Stimulated activated CD8-positive, alpha-beta memory T cell treated with anti-CD3 and anti-CD28 coated beads, Interleukin-7, amount 100 ng/mL, for 1 hour (primary cell): ENCODE measurements at places on chromosomes 13 and 19.

- DNase-seq = no peak
Measured at GRCh38 chr19:35704218-35704617, at the start of gene ZBTB32. ZBTB32 (plus strand) TSS chr19:35704558; CDS start chr19:35714627, 10,069 bp downstream.

DNA sequence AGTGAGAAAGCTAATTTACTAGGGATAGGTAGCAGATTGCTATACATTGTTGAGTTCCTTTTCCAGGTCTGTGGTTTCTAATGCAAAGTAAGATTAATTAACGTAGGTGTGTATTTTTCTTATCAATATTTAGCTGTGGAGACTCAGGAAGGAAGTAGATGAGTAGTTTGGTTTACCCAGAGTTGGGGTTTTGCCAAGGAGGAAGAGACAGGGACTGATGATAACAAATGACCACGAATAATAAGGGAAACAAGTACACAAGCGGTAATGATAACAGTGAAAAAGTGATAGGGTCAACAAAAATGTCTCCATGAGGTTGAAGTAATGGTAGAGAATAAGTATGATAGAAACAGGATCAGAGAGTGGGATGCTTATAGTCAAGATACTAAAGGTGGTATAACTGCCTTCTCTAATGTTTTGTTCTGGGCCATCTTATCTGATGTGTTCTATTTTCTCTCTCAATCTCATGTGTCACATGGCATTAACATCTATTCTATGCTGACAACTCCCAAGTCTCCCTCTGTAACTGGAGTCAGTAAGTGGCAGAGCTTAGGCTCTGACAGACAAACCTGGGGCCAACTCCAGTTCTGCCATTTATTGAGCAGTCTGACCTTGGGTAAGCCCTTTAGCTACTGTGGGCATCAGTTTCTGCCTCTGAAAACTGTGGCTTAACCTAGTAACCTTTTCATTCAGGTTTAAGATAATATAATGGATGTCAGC, 8.8 kb downstream of the OBI1 start:
- DNase-seq = no peak

- no peak for DNase-seq
Measured at GRCh38 chr13:77692746-77693448, 4.6 kb upstream of the SLAIN1 start.

DNA sequence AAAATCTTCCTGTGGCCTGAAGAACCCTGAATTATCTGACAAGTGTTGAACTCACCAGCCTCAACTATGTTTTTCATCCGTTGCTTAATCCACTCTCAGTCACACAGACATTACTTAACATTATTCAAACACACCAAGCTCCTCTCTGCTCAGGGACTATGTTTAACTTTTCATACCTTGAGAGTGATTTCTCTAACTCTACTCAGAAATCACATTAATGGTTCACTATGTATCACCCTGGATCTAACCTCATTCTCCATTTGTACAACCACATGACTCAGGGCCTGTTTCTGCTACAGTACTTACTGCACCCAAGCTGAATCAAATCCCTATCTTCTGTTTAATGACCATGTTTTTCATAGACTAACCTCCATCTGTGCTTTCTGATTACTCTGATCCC, 553.7 kb upstream of the PRR20A start:
- no peak for DNase-seq

DNA sequence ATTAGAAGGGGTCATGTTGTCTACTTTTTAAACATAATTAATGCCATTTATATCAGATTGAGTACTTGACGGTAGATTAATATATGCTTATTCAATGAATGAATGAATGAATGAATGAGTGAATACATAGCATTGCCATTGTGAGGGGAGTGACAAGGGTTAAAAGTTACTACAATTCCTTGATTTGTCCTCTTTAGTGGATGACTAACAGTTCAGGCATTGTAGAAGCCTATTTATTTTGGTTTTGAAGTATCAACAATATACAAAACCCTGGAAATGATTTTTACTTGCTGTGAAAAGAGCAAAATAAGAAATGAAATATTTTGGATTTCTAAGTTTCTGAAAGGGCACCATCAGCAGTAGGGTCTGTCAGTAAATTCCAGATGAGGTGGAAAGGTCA, 122.7 kb downstream of the CYSLTR2 start:
- DNase-seq = no peak

DNA sequence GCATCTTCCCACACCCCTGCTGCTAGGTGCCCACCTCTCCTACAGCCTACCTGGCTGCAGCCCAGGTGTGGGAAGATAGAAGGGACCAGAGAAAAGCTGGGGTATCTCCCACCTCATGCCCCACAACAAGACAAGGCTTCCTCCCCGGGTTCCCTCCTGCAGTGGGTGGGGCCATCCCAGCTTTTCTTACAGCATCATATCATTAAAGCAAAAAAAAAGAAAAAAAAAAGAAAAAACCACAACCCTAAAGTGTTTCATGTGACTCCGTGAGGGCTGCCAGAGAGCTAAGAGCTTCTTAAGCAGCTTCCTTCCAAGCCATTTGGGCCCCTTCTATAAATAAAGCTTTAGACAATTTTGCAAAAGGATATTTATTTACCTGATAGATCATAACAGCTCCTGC, 455.4 kb upstream of the TSHZ3 start:
- DNase-seq = no peak

- DNase-seq = no peak
Measured at GRCh38 chr19:34851277-34851804, 75.4 kb upstream of the ZNF30 start.

DNA sequence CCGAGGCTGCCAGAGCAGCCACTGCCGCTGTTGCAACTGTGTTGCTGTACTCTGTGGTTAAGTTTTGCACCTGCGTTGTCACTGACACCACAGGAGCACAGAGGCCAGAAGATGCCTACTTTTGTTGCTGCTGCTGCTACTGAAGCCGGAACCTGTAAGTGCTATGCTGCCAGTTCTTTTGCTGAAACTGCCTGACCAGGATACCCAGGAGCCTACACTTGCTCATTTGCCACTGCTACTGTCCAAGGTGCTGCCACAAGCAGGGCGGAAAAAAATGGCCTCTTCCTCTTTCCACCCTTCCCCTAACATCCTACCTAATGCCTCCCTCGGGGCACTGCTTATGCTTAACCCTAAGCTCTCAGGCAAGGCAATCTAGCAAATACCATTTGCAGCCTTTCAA, 29.0 kb upstream of the NBEA start:
- no peak for DNase-seq

- no peak for DNase-seq
Measured at GRCh38 chr13:22080832-22081231, 410.0 kb downstream of the FGF9 start.

DNA sequence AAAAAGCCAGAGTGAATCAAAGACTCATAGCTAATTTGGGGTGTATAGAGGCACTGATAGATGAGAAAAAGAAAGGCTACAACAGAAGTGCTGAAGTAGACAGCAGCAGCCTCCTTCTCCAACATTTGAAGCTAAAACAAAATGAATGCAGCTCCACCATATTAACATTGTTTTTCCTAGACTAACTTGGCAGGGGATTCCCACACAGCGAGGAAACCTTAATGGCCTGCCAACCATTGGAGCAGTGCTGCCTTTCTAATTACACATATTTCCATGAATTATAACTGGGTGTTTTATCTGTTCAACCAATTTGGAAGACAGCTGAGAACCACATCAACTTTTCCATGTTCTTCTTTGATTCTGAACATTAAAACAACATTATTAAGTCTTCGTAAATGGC, 478.6 kb downstream of the LIG4 start:
- no peak for DNase-seq

GRCh38 chr19:508204-509150, 1.2 kb downstream of the TPGS1 start:
- no peak for DNase-seq

GRCh38 chr19:1417145-1417544, 9.8 kb downstream of the DAZAP1 start:
- no peak for DNase-seq

- DNase-seq = no peak
Measured at GRCh38 chr19:46759206-46759605, 13.0 kb upstream of the STRN4 start.

DNA sequence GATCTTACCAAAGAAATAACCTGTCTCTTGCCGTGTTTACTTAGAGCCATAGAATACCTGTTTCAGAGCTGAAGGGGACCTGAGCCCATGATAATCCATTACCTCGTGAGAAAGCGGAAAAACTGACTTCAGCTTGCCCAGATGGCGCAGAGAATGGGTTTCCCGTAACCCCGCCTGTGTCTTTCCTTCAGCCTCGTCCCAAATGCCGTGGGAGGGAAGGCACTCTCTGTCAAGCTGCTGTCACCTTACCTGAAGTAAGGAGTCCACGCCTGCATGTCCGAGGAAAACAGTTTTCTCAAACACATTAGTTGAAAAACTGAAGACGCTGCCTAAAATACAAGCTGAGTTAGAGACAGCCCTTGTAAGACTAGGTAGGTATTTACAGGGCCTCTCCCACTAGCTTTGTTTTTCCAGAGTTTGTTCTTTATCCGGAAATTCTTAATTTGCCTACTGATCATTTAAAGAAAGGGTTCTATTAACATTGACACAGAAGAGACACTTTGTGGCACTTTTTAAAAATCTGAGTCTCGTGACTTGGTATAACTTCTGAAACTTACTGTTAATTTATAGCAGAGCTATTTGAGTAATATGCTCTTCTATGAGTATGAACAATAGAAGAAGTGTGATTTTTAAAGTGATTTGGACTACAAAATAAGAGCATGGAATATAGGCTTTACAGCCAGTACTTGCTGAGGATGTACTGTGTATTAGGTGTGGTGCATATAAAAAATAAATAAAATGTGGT, 1.3 kb upstream of the INTS6 start:
- peak; percentile 29 for DNase-seq

DNA sequence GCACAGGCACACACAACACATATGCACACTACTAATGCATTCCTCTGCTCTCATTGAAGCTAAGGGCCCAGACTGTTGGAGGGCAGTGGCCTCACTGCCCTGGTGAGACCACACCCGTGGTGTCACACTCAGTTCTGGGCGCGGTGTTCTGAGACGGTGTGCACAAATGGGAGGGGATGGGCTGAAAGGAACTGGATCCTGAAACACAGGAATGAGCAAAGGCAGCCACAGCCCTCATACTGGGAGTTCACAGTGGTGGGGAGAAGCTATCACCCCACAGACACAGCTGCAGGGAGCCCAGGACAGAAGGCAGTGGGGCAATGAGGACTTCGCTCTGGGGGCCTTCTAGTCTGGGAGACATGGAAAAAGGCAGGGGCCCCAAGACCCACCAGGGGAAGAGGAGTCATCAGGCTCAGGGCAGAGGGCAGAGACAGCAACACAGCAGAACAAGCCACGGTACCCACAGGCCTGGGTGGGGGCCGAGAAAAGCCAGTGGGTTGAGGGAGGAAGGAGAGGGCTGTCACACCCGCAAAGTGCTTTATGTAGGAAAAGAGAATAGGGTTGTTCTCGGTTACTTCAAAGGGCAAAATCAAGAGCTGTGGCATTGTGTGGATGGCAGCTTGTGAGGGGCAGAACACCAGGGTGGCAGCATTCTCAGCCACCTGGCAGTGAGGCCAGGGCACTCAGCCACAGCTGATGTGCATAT, 75.4 kb upstream of the GPR183 start:
- no peak for DNase-seq

DNA sequence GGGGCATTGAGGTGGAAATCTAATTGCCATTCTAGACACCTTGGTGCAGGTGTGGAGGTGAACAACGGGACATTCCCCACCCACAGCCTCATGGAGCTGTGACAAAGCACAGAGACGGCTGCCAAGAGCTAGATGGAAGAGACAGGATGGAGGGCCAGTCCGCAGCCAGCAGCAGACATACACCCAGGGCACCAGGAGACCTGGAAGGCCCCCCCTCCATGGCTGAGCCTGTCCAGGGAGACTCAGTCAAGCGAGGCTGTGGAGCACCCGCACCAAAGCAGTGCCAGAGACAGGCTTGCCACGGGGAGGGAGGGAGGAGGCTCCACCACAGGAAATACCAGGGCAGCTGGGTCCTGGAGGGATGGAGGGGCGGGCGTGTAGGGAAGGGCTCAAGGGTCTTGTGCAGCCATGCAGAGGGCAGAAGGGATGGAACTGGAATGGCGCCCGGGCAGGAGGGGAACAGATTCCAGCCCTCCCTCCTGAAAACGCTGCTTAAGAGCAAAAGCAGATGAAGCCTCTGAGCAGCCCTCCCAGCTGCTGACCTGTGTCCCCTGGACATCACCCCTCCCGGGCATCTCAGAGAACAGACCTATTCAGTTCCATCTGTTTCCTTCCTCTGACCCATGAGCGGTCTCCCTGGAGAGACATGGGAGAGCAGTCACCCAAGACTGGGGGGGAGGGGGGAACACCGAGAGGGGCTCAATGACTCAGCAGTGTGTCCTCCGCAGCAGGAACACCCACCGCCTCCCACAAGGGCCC, 14.4 kb downstream of the EPS15L1 start:
- no peak for DNase-seq

DNA sequence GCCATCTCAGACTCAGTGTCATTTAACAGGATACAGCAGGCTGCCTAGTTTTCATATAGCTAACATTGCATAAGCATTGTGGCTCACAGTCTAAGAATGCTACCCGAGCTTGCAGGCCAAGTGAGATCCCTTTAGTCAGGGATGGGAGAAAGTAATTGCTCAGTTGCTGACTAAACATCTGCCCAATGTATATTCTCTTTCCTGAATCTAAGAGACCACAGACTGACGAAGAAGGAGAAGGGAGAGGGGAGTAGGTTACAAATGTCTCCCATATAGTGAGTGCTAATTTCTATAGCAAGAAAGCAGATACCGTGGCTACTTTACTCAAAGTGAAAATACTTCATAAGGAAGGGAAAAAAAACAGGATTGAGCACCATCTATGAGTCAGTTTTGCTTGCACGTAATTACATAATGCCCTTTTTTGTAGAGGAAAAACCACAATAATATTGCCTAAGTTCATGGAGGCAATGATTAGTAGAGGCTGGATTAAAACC, 453.9 kb downstream of the COG6 start:
- no peak for DNase-seq
